Ovary (tissue), 10 donors: ENCODE measurements at places on chromosomes 4 and X. TPM values are rescaled to one million over a fixed set of nuclear protein-coding genes. Genes with fewer than 3 reads are reported as not detected.

DNA sequence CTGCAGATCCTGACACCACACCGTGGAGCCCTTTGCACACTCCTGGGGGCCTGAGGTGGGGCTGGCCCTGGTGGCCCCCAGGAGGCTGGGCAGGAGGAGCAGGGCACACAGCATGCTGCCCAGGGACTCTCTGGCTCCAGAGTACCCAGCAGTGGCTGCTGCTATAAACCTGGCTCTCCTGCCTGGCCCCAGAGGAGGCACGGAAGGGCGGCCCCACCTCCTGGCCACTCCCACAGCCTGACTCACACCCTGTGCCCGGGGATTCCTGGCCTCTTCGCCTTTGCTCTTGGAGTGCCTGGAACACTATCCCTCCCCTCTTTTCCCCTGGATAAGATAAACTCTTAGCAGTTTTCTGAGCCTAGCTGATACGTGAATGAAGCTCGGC, at the start of gene PSAPL1:
PSAPL1 (minus strand) TSS at position 165 of the 385 bp plus-strand sequence; CDS start at position 114, 51 bp downstream.
- DNase-seq: peak; percentile 58

DNA sequence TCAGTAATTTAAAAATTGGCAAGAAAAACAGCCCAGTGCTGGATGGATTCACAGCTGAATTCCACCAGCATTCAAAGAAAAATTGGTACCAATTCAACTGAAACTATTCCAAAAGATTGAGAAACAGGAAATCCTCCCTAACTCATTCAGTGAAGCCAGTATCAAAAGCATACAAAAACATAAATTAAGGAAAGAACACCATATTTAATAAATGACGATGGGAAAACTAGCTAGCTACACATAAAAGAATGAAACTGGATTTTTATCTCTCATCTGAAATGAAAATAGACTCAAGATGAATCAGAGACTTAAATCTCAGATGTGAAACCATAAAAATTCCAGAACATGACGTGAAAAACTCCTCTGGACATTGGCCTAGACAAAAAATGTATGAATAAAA, 516.8 kb upstream of the SPANXN1 start:
- no peak for DNase-seq

Gene SAT1
- polyA plus RNA-seq: 227 TPM

GRCh38 chr4:24164054-24164693, 274.3 kb upstream of the PPARGC1A start:
- no peak for DNase-seq

Gene FATE1
- polyA plus RNA-seq: not detected

DNA sequence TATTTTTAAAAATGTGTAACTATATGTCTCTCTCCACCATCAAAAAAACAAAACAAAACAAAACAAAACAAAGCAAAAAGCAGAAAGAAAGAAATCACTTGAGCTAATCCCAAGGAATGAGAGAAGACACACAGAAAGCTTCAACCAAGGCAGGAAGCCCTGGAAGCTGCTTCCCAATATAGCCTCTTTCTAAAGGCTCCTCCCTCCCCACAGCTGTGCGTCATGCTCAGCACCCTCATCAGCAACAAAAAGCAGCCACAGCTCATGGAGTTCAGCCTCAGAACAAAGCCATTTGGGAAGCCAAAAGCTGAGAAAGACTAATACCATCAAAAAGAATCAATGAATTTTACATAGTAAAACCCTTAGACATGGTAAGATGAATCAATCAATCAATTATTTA, 501.6 kb upstream of the SMIM31 start:
- DNase-seq: no peak

- no peak for DNase-seq
Observed at GRCh38 chr4:174358829-174359228, 75.1 kb downstream of the CEP44 start.

Gene SNX25
- polyA plus RNA-seq: 11.6 TPM

- DNase-seq: no peak
Observed at GRCh38 chr4:186297013-186297645, 31.1 kb downstream of the F11 start.

DNA sequence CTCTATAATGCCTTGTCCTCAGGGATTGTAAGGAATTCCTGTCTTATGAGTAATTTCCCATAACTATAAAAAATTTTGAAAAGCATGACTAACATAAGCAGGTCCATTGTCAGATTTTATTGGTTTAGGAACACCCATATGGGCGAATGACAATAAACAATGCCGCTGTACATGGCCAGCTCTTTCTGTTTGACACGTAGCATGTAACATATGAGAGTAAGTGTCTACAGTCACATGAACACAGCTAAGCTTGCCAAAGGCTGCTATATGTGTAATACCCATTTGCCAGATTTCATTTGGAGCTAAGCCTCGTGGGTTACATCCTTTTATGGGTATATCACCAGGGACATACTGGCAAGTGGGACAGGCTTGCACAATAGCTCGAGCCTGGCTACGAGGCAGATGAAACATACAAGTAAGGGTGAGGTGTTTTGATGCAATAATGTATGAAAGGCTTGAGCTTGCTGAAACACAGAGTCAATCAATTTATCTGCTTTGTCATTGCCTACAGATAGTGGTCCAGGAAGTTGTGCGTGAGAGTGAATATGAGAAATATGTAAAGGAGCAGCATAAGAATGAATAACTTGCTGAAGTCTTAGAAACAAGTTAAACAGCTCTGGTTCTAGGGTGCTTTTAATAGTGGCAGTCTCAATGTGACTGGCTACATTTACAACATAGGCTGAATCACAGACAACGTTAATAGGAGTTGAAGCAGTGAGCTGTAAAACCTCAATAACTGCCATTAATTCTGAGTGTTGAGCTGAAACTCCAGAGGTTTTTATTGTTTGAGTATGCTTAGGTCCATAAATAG, 67.4 kb upstream of the UGT2B10 start:
- no peak for DNase-seq

Gene MAGEB17
- not detected for polyA plus RNA-seq
